D341Med (cell line): ENCODE measurements at places on chromosomes 5 and 9.
A peak's percentile ranks its signal among the peaks of the same experiment; 100 is the strongest.

DNA sequence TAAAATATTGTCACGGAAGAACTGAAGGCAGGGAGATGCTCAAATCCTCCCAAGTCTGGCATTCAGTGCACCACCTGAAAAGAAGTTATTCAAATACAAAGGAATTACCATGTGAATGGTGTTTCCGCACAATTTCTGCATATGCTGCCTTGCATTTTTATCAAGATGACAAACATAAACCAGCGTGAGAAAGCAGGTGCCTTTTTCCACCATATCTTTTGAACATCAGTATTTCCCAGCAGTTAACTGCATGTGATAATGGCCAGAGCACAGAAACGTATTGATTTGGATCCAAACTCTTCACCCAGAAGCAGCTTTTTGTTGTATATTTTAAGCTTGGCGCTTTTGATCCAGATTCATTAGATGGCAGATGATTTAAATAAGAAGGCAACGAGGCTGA is 808.0 kb downstream of the TLE1 start:
- DNase-seq, result no peak

DNA sequence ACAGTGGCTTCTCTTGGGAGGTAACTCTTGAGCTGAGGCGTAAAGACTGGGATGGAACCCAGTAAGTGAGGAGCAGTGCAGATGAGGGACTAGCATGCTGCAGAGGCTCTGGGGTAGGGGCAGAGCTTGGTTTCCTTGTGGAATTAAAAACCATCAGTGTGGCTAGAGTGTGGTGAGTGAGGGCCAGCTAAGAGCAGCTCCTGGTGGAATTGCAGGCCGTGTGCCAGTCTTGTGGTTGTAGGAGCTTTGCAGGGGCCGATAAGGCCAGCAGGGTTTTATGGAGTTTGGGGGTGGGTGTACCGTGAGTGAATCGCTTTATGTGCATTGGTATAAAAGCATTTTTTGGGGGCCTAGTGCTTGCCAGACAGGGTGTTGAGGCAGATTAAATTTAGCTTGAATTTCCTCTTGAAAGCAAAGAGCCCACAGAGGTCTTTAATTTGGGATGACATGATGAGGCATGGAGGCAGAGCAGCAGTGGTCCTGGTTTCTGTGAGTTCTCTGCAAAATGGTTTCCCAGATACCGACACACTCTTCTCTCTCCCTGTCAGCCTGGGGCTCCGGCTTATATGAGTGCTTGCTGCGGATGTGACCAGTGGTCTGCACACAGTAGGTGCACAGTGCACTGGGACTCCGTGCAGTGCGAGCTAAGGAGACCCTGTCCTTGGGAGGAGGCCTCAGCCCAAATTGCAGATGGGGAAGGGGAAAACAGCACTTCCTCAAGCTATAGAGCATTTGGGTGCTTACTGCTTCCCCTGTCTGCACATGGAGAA is 176.4 kb upstream of the PITX1 start:
- peak; percentile 6 for DNase-seq

- no peak for DNase-seq
Measured at GRCh38 chr5:39566891-39567290, 142.1 kb upstream of the DAB2 start.

- DNase-seq, result no peak
Measured at GRCh38 chr9:133509179-133510083, 15.3 kb downstream of the MYMK start.

GRCh38 chr5:157345485-157345884 is 79.6 kb downstream of the CYFIP2 start:
- DNase-seq, result no peak

DNA sequence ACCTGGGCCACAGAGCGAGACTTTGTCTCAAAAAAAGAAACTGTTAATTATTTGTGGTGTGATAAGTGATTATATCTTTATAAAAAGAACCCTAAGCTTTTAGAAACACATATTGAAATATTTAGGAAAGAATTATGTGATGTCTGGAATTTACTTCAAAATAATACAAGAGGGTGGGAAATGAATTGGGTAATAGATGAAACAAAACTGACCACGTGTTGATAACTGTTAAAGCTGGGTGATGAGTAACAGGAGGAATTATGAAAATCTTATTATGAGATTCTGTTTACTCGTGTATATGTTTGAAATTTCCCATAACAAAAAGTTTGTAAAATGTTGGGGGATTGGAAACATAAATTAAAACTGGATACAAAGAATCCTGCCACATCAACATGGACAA is 33.0 kb upstream of the PPP2CA start:
- DNase-seq, result no peak

DNA sequence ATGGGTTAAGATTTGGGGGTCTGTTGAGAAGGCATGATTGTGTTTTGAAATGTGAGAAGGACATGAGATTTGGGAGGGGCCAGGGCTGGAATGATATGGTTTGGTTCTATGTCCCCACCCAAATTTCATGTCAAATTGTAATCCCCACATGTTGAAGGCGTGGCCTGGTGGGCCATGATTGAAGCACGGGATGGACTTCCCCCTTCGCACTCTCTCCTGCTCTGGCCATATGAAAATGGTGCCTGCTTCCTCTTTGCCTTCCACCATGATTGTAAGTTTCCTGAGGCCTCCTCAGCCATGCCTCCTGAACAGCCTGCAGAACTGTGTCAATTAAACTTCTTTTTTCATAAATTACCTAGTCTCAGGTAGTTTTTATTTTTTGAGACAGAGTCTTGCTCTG is 14.7 kb upstream of the NOTCH1 start:
- no peak for DNase-seq

DNA sequence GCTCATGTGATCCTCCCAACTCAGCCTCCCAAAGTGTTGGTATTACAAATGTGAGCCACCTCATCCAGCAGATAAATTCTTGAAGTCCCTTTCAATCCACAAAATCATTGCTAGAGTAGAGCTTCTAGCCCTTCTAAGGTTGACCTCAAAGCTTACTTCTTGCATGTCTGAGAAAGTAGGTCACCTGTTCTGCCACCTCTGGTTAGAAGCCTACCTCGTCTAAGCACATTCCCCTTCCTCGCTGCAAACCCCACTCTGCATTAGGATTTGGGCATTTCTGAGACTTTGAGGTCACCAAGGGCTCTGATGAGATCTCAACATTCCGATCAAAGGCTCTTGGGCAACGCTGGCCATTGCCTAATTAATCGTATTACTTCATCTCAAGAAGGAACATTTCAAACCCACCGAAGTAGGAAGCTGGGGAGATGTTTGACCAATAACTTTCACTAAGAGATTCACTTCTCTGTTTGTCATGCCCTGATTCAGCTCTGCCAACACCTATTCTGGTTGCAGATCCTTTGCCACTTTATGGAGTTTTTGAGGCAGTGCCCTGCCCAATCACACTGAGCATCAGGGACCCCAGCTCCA is 8.6 kb downstream of the ADAM19 start:
- DNase-seq, result no peak

- no peak for DNase-seq
Measured at GRCh38 chr9:89014153-89014552, 22.9 kb downstream of the S1PR3 start.

DNA sequence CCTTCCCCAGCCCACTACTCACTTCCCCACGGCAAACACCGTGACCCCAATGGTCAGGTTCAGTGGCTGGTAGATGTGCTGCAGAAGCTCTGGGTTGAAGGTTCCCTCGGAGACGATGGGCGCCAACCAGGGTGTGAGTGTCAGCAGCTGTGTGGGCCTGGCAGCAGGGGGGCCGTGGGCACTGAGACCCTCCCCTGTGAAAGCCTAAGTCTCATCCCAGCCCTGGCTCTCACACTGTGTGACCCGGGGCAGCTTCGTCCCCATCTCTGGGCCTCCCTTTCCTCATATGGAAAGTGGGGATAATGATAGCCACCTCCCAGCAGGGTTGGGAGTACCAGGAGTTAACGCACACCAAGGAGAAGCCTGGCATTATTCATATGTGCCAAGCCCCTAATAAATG is 8.6 kb downstream of the GBGT1 start:
- no peak for DNase-seq

DNA sequence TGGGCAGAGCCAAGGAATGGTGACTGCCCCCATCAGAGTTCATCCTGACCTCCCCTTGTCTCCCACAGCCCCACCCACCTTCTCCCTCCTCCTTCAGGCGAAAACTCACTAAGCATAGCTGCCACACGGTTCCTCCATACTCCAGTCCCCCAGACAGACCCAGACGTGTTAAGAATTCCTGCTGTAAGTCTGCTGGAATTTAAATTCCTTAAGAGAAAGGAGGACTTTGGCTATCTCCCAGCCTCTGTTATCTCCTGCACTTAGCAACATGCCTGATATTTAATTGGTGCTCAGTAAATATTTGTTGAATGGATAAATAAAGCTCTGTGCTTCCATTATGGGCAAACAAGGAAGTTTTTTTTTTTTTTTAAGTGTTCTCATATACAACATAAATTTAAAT is 213.7 kb downstream of the RFK start:
- DNase-seq, result no peak

DNA sequence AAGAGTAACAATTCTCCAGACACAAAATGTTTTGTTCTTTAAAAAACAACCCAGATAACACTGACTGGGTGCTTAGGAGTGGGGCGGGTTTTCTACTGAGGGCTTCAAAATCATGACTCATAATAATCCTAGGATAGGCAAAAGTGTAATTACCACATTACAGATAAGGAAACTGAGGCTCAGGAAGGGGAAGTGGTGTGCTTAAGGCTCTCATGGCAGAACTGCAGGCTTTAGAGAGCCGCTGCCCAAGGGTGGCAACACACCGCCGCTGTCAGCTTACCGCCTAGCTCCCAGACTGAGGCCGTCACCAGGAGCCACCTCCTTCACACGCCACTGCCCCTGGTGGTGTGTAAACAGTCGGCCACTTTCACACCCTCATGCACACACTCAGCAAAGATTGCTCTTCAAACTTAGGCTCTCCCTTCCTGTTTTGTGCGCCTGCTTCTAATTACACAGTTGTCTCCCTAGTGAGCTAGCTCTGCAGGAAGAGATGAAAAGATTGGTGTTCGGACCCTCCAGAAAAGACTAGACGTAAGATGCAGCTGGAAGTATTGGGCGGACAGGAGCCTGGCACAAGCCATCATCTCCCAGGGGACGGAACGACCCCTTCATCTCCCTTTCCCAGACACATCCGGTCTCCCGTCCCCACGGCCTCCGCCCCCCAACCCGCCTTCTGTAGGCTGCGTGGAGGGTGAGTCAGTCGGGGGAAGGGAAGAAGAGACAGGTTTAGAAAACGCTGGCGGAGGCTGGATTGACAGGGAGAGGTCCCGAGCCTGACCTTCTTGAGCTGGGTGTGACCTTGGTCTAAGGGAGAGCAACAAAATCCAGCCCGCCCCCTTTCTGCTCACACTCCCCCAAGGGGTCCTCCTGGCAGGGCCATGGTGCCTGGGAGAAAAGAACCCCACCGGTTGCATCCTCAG is 162.7 kb downstream of the SYK start:
- no peak for DNase-seq

DNA sequence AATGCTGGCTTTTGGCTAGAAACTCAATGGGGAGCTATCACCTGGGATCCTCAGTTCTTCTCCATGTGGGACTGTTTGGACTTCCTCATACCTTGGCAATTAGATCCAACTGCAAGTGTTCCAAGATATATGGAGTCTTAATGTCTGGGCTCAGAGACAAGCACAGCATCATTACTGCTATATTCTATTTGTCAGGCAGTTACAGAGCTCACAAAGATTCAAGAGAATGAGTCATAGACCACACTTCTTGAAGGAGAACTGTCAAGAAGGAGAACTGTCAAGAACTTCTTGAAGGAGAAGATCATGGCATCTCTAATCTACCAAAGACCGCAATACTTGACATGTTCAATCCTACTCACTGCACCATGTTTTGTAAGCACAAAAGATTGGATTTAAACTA is 106.8 kb upstream of the NREP start:
- DNase-seq, result no peak

DNA sequence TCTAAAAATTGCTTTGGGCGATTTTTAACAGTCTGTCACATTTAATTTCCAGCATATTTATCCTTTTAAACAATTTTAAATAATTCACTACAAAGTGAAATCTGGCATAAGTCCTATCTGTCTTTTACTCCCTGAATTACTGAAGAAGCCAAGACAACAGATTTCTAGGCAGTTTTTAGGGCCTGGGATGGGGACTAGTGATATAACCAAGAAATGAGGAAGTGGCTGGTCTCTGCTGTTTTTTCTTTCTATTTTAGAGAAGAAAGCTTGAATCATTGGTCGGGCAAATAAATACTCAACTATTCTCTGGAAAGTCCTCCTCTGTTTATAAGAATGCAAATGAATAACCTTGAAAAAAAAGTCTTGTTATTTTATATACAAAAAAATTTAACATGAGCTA is 79.7 kb upstream of the SSBP2 start:
- DNase-seq, result no peak

DNA sequence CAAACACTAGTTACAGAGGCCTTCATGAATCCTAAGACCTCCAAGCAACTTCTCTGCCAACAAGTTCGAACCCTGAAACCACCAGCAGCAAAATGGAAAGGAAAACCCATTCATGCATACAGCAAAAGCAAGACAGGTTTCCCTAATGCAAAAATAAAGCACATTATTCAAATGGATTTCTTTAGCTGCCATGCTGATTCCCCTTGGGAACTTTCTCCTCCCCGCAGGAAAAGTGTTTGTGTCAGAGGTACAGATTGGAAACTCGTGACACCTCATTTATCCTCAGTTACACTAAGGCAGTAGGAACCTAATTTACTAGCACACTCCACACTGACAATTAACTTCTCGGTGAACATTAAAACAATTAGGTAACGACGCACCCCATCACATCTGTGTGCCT is 63.4 kb downstream of the TLE1 start:
- no peak for DNase-seq

DNA sequence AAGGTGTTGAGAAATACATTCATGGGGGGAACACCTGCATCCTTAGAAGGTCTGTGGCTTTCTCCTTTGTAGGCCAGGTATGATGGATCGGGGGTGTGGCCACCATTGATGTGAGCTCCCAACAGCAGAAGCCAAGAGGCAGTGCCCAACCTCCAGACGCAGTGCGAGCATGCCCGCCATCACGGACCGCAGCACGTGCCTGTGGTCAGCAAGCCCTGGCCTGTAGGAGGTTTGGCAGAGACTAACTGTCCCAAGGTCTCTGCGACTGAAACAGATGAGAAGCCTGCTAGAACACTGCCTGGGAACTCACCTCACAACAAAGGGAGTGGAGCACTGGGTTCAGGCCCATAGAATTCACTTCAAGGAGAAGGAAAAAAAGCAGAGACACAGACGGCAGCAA is 31.9 kb upstream of the ZNF354A start:
- DNase-seq, result no peak

DNA sequence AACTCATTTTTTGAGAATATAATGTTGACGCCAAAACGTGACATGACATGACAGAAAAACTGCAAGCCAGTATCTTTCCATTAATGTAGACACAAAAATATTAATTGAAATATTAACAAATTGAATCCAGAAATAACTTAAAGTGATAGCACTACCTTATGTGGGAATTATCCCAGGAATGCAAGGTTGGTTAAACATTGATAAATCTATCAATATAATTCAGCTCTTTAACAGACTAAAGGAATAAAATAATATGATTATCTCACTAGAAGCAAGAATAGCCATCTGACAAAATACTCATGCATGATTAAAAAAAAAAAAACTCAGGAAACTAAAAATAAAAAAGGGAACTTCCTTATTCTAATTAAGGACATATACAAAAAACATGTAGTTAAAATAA is 6.8 kb downstream of the ZNF510 start:
- no peak for DNase-seq

GRCh38 chr9:5786370-5787127 is 46.4 kb downstream of the ERMP1 start:
- DNase-seq, result no peak
